ENCODE measurements at places on chromosomes 5 and 9.
A peak's percentile ranks its signal among the peaks of the same experiment; 100 is the strongest.

GRCh38 chr9:121302786-121303185 is 34.8 kb downstream of the GSN start:
- H3K4me1 ChIP-seq, result peaks cover 11% of the 10 kb centered on the region
- no peak overlapping the region for H3K4me3 ChIP-seq
- no peak for DNase-seq
- no peak overlapping the region for H3K27ac ChIP-seq

DNA sequence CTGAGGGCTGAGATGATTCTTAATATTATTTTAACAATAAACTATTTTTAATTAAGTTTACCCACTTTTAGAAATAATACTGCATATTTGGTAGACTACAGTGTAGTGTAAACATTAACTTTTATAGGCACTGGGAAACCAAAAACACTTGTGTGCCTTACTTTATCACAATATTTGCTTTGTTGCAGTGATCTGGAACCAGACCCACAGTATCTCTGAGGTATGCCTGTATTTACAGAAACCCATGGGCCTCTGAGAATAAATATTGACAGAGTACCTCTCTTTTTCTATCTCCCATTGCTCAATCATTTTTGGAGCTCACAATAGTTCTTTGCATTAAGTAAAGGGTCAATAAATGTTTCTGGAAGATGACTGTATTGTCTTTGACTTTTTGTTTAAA is 73.3 kb downstream of the SLCO4C1 start:
- H3K27me3 ChIP-seq, result no peaks in the 10 kb centered on the region
- no peak for DNase-seq
- H3K4me1 ChIP-seq, result no peaks in the 10 kb centered on the region
- H3K4me3 ChIP-seq, result no peak overlapping the region

- H3K27me3 ChIP-seq, result no peaks in the 10 kb centered on the region
- H3K4me1 ChIP-seq, result no peaks in the 10 kb centered on the region
- H3K4me3 ChIP-seq, result no peak overlapping the region
- no peak for DNase-seq
These were observed 244.4 kb downstream of the CD180 start for GRCh38 chr5:66952153-66952552.

DNA sequence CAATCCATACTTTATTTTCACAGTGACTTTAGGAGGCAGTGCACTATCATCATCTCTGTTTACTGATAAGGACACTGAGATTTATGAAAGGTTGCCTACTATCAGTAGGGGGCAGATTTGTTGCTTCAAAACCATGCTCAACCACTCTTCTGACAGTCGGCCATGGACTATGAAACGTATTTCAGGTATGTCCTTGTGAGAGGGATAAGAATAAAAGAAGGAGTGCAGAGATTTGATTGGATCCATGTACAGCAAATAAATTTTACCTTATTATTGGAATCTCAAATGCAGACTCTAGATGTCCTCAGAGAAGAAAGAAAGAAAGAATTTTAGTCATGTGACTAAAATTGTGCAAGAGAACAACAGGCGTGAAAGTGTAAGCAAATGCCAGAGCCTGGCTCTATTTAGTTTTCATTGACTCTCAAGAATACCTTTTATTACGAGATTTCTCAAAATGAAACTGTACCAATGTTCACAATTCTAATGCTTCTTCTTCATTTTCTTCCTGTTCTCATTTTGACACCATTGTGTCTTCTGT is 296.6 kb upstream of the RASA1 start:
- no peaks in the 10 kb centered on the region for H3K36me3 ChIP-seq
- H3K27ac ChIP-seq, result no peak overlapping the region
- no peak overlapping the region for H3K4me3 ChIP-seq
- no peaks in the 10 kb centered on the region for H3K27me3 ChIP-seq
- no peaks in the 10 kb centered on the region for H3K4me1 ChIP-seq
- DNase-seq, result peak; percentile 27

GRCh38 chr9:115207003-115207836 is 89.3 kb upstream of the TNC start:
- no peaks in the 10 kb centered on the region for H3K27me3 ChIP-seq
- peak overlapping the region; percentile 74 for H3K27ac ChIP-seq
- no peaks in the 10 kb centered on the region for H3K36me3 ChIP-seq
- DNase-seq, result peak; percentile 31
- H3K4me3 ChIP-seq, result no peak overlapping the region
- peaks cover 30% of the 10 kb centered on the region for H3K4me1 ChIP-seq

GRCh38 chr5:43889233-43889632 is 286.3 kb downstream of the NNT start:
- H3K4me3 ChIP-seq, result no peak overlapping the region
- no peaks in the 10 kb centered on the region for H3K4me1 ChIP-seq
- no peak overlapping the region for H3K27ac ChIP-seq
- no peaks in the 10 kb centered on the region for H3K27me3 ChIP-seq

DNA sequence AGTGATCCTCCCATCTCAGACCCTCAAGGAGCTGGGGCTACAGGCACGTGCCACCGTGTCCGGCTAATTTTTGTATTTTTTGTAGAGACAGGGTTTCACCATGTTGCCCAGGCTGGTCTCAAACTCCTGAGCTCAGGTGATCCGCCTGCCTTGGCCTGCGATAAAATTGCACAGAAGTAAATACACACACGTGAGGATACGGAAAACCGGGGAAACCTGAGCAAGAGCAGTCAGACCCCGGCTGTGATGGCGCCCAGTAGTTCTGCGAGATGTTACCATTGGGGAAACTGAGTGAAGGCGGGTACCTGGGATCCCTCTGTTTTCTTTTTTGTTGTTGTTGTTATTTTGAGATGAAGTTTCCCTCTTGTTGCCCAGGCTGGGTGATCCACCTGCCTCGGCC is 114.9 kb downstream of the C9orf50 start:
- peaks cover 9% of the 10 kb centered on the region for H3K4me1 ChIP-seq
- no peak overlapping the region for H3K27ac ChIP-seq
- no peak overlapping the region for H3K4me3 ChIP-seq
- no peak for DNase-seq
- H3K36me3 ChIP-seq, result peaks cover 6% of the 10 kb centered on the region
- H3K27me3 ChIP-seq, result no peaks in the 10 kb centered on the region

DNA sequence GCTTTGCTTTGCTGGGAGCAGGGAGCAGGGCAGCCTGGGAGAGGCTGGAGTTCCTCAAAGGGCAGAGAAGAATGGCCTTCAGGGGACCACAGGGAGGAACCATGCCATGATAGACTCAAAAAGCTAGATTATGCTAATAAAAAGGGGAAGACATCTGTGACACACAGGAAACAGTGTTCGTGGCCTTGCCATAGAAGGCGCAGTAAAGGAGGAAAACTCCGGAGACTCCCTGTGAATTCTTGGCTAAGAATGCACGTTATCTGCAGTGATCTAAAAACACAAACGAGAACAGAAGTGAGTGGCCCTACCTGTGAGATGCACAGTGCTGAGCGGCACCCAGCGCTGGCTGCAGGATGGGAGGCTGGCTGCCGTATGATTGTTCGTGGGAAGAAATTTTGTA is 15.9 kb upstream of the LTC4S start:
- H3K27ac ChIP-seq, result no peak overlapping the region
- no peaks in the 10 kb centered on the region for H3K27me3 ChIP-seq
- peaks cover 58% of the 10 kb centered on the region for H3K36me3 ChIP-seq
- no peaks in the 10 kb centered on the region for H3K4me1 ChIP-seq
- DNase-seq, result no peak

DNA sequence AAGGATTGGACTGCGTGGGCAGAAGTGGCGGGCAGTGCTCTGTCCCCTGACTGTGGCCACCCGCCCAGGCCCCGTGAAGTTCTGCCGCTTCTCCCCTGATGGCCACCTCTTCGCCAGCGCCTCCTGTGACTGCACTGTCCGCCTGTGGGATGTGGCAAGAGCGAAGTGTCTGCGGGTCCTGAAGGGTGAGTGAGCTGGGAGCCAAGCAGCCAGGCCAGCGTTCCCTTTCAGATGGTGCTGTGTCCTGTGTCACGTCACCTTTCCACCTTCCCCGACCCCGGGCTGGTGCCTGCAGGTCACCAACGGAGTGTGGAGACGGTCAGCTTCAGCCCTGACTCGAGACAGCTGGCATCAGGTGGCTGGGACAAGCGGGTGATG is 2.3 kb downstream of the WDR38 start:
- H3K27me3 ChIP-seq, result no peaks in the 10 kb centered on the region
- no peak overlapping the region for H3K27ac ChIP-seq
- peaks cover 43% of the 10 kb centered on the region for H3K36me3 ChIP-seq
- H3K4me1 ChIP-seq, result peaks cover 6% of the 10 kb centered on the region

Measured in IMR-90 (cell line).